ENCODE measurements at places on chromosomes 11 and 22. TPM values are rescaled to one million over a fixed set of nuclear protein-coding genes. Genes with fewer than 3 reads are reported as not detected.

GRCh38 chr11:47379317-47379716 is 970 bp upstream of the SPI1 start:
- DNase-seq, result no peak

GRCh38 chr11:57406337-57406904 is 16.0 kb upstream of the PRG2 start:
- DNase-seq, result no peak

GRCh38 chr11:95700471-95700817 is 89.1 kb downstream of the FAM76B start:
- DNase-seq, result no peak

- no peak for DNase-seq
Observed at GRCh38 chr11:10324474-10324873, 19.6 kb downstream of the ADM start.

DNA sequence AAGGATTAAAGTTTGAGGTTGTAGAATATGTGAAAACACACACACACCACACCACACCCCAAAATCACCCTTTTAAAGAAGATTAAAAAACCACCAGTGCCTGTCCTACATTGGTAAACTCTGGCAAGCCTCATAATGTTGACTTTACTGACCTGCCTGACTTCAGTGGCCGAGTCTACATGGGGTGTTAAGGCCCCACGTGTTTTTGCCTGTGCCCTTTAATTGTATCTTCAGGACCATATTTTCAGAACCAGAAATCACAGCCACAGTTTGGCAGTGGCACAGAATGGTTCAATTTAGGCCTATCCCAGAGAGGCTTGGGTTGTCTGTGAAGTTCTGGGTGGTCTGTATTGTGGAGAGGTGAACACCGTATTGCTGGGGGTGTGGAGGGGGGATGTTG is 33.4 kb downstream of the ZBTB16 start:
- no peak for DNase-seq

DNA sequence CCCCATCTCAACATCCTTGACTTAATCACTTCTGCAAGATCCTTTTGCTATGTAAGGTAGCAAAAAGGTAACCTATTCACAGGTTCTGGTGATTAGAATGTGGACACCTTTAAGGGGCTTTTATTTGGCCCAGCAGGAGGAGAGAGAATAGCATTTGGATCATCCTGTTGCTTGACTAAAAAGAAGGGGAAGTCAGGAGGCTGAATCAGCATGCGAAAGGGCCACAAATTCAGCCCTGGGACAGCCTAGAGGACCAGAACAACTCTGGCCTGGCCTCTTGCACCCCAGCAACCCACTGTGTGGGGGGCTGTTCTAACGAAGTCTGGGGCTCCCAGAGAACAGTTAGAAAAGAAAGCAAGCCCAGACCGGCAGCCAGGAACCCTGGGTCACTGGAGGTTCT is 3.2 kb upstream of the HMOX1 start:
- no peak for DNase-seq

GRCh38 chr11:102807921-102808320 is 10.0 kb upstream of the MMP1 start:
- no peak for DNase-seq

The SDF2L1 gene
- 40.9 TPM for total RNA-seq

GRCh38 chr11:80944758-80945157 is 1503.9 kb upstream of the TENM4 start:
- DNase-seq, result no peak

DNA sequence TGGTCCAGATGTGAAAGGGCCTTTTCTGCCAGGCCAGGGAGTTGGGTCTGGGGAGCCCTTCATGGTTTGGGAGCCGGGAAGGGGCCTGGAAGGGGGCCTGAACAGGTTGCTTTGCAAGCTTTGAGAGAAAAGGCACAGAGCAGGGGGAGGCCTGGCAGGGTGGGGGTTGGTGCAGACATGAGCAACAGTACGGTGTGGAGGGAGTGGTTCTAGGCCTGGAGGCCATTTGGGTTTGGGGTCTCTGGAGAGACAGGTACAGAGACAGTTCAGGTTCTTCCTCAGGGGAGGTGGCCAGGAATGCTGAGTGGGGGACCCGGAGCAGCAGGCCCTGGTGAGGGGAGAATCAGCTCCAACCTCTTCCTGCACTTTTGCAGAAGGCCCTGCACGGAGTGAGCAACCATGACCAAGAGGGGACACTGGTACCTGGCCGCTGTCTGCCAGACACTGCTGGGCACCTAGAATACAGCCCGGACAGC is 1.4 kb downstream of the KDELR3 start:
- no peak for DNase-seq

The DMC1 gene
- total RNA-seq, result 3.1 TPM

The AMOTL1 gene
- total RNA-seq, result 89.5 TPM

The SLC22A8 gene
- total RNA-seq, result not detected

DNA sequence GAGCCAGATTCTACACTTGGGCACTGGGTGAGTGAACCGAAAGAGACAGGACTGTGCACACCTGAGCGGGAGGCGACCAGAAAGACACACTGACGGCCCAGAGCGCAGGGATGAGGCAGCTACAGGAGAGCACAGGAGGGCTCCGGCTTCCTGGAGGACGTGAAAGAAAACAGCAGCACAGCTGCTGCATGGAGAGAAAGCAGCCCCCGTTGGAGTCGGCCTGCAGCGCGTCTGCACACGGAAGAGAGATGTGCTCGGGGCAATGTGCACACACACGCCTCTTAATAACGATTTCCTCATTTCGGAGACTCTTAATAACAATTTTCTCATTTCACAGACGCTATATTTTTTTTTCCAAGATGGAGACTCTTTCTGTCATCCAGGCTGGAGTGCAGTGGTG is 160.4 kb downstream of the CTTN start:
- DNase-seq, result no peak

DNA sequence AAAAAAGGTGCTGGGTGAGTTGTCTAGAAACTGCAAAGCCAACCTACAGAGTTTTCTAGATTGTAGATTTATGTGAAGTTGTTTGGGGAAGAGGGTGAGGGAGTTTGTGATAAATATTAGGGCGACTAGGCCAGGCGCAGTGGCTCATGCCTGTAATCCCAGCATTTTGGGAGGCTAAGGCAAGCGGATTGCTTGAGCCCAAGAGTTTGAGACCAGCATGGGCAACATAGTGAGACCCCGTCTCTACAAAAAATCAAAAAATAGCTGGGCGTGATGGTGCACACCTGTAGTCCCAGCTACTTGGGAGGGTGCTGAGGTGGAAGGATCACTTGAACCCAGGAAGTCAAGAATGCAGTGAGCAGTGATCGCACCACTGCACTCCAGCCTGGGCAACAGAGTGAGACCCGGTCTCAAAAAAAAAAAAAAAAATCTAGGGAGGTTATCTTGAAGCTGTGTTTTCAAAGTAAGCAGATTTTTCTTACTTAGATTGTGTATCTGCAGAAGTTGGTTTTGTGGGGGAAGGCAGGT is 844 bp downstream of the APOL6 start:
- DNase-seq, result no peak

The AGBL2 gene
- total RNA-seq, result 0.95 TPM

DNA sequence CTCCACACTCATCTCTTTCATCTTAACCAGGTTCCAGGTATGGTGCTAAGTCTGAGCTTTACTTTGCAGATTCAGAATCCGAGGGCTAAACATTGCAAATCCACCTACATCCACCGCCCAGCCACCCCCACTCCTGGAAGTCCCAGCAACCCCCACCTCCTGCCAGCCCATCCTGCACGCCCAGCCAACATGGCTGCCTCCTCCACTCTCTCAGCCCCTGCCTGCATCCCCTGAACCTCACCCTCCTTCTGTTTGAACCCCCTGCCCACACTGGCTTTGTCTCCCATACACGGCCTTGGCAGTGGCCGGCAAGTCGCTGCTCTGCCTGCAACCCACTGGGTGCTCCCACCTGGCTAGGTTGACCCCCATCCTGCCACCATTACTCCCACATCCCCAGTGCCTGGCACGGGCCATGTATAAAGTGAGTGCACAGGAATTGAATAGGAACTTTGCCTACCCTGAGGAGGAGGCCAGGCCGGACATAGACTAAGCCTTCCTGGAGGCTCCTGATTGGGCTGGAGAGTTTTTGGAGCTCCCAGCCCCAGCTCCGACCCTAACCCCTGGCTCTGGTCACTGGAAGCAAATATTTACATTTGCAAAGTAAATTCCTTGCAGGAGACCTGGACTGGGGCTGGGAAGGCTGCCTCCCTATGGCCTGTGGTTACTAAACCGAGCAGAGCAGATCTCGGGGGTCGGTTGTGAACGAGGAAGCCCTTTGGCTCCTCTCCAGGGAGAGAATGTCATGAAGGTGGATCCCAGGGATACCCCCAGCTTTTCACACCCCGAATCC is 14.4 kb downstream of the EMID1 start:
- DNase-seq, result no peak

- DNase-seq, result no peak
Observed at GRCh38 chr22:49569286-49570031, 258.2 kb downstream of the BRD1 start.

GRCh38 chr22:30612789-30613188 is 5.8 kb downstream of the TCN2 start:
- DNase-seq, result no peak

DNA sequence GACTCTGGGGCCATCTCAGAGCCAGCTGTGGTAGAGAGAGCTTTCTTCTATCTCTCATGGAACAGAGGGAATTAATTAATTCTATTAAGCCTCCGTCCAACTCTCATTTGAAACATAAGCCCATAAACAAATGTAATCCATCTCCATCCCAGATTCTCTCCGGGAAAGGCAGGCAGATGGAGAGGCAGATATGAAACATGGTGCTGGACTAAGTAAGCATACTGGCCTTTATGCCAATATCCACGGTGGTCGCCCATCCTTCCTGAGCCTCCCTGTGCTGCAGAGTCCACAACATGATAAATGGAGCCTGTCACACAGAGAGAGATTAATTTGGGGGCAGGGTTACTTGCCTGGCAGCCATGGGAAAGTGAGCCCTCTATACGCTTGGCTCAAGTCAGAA is 44.8 kb downstream of the PRR5L start:
- DNase-seq, result no peak

DNA sequence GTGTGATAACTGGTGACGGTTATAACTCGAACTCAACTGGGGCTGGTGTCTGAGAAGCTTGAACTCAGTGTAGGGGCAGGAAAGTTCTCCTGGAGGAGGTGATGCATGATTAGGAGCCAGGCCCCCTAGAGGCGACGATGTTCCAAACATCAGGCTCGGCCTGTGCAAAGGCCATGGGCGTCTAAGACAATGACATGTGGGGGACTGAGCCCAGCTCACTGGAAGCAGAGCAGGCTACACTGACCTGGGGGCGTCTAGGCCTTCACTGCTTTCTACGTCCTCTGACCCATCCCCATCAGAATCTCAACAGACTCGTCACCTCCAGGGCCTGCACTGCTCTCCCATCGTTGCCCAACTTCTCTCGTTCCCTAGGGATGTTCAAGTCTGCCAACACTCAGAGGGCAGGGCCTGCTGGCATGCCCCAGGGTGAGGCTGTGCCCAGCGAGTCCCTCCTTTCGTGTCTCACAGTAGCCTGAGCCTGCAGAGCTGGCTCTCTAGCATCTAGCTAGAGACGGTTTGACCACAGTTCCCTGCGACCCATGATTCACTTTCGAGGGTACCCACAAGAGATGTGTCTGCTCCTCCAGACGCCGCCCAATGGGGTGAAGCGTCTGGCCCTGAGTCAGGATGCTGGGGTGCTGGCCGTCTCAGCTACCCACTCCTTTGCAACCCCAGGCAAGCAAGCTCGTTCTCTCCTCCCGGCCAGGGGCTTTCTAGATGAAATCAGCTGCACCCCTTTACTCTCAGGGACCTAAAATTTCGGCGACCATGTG is 1.1 kb upstream of the ATG16L2 start:
- DNase-seq, result no peak

DNA sequence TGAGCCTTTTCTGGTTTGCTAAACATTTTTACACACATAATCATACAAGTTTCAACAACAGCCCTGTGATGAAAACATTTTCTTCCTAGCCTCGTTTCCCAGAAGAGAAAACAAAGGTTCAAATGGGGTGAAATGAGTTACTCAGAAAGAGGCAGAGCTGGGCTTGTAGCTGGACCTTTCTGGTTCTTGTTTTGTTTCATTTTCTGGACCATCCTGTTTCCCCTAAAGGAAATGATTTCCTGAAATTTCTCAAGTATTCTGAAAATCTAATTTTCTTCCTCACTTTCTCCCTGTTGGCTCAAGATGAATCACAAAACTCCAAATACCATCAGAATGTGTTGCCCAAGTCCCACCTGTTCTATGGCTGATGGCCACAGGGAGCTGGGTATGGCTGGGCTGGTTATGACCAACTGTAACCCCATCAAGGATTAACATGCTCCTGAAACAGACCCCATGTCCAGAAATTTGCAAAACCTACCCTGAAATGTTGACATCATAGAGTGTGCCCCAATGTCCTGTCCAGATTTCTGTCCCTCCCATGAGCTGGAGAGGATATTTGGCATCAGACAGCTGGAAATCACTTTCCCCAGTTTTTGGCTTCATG is 6.7 kb upstream of the APOL4 start:
- no peak for DNase-seq

DNA sequence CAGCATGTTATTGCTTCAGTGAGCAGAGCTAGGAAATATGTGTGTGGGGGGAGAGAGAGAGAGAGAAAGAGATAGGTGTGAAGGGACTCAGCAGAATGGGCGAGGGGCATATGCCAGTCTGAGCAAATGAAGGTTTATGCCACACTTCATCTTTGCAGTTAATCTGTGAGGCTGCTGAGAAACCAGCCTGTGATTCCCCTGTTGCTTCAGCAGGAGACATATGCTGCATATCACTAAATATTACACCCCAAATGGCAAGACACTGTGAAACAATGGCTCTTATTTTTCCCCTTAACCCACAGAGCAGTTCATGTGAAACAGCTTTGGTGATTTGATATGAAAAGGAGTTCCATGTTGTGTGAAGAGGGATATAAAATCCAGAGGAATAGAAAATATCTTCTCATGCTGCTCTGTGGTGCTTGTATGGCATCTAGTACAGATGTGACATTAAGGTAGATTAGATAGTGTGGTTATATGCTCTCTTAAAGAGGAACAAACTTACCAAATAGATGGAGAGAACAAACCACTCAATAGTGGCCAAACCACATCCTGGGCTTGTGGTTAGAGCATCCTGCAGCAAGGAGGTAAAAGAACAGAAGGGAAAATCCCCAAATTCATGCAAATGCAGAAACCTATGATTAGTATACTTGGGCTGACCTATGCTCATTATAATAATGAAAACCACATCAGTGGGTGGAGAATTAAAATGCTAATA is 864.2 kb downstream of the FAM181B start:
- no peak for DNase-seq

The C22orf42 gene
- not detected for total RNA-seq

GRCh38 chr22:30830907-30831306 is 136.2 kb downstream of the OSBP2 start:
- no peak for DNase-seq

DNA sequence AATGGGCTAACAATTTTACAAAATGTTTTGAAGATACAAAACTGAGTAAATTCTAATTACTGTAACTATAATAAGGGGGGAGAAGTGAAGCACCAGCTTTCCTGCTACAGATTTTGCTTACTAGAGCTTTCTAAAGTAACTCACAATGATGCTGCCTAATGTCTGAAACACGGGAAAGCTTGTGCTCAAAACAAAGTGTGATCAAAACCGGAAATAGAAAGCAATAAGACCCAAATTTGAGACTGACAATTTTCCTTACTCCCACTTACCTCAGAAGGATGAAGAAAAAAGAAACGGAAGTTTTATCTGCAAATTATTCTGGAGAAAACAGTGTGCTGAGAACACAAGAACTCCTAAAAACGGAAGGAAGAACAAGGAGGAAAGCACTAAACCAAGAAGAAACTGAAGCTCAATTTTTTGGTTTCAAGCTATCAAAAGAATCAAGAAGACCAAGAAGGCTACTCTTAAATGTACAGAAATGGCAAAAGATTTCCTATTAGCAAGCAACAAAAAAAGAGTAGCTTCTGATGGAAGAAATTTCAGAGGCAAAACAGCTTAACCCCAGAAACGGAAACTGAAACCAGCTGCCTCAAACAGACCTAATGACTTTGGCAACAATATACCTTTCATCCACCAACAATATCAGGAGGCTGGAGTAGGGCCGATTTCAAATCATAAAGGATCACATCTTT is 33.4 kb downstream of the AMBRA1 start:
- DNase-seq, result no peak
